ENCODE measurements at places on chromosomes 6 and 20.

GRCh38 chr6:157670466-157671186 is 152.4 kb upstream of the SNX9 start:
- DNase-seq, result peak; percentile 87

DNA sequence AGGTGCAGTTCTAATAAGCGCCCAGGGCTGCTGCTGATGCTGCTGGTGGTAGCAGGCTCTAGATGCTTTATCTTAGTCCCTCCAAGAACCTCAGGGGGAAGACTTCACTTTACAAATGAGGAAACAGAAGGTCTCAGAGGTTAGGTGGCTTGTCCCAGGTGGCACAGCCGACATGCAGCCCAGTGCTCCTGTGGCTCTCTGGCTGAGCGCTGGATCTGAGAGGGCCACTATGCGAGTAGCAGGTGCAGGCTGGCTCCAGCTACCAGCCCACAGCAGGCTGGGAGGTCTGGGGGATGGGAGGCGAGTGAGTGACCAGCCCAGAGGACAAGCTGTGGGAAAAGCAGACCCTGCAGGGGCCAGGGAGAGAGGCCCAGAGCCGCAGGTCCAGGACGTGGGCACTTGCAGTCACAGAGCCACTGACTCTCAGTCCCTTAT is 90.9 kb downstream of the PRND start:
- no peak for DNase-seq

- DNase-seq, result no peak
Observed at GRCh38 chr6:122709922-122710512, 69.5 kb upstream of the FABP7 start.

- DNase-seq, result no peak
Observed at GRCh38 chr6:109093732-109094415, 772 bp downstream of the SESN1 start.

GRCh38 chr6:44214307-44214706 is 2.4 kb upstream of the MYMX start:
- DNase-seq, result no peak

DNA sequence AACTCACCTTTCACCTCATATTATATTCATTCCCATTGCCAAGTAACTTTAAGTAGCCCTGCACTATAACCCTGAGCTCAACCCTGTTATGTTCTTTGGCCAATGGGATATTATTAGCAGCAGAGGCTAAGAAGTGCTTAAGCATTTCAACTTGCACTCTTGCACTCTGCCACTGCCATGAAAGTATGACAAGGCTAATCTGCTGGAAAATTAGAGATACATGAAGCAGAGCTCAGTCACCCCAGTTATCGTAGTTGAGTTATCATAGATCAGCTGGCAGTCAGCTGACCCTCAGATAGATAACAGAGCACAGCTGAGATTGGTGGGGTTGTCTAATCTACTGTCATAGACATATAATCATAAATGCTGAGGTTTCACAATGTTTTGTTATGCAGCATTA is 209.4 kb upstream of the RUNX2 start:
- DNase-seq, result no peak

GRCh38 chr6:11245381-11246256 is 13.2 kb upstream of the NEDD9 start:
- no peak for DNase-seq

GRCh38 chr6:167839343-167839742 is 12.6 kb downstream of the AFDN start:
- DNase-seq, result no peak

GRCh38 chr6:146345598-146345997 is 198.0 kb upstream of the RAB32 start:
- DNase-seq, result no peak

DNA sequence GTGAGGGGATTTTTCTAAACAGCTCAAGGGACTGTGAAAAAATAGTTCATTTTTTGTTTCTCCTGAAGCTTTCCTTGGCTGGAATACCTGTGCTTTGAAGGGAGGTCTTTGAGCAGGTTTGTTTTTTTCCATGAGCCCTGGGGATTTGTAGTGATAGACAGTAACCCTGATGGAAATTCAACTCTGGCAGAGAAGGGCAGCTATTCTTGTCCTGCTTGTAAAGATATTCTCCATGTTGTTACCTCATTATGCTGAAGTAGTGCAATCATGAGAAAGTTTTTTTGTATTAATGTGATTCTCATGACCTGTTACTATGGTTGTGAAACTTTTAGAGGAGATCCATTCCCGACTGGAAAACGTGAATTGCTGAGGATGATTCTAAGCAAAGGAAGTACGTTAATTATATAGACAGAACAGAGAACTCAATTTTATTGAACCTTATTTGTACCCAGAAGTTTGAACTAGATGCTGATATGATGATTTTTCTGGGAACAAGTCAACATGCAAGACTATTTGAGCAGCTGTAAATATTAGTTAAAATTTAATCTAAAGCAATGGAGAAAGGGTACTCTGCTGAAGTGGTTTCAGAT is 12.5 kb downstream of the UTRN start:
- DNase-seq, result no peak

- no peak for DNase-seq
Observed at GRCh38 chr6:169296170-169296569, 42.5 kb upstream of the THBS2 start.

GRCh38 chr20:37914672-37915433 is 11.9 kb downstream of the VSTM2L start:
- DNase-seq, result no peak

GRCh38 chr20:61940491-61940890 is 125.2 kb downstream of the TAF4 start:
- peak; percentile 63 for DNase-seq

DNA sequence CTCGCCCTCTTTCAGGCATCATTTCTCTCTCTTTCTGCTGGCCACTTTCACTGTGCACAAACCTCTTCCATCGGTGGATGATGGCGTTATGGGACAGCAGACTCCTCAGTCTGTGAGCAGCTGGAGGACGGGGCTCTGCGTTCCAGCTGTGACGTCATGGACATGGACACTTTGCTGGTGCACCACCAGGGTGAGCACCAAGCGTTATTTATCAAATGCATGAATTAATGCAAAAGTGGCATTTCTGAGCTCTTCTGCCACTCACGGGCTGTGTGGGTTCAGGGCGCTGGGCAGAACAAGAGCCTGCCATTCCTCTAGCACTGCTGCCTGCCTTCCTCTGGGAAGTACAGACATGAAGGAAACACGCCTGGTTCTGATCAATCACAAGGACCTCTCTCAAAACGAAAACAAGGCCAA is 82.9 kb upstream of the MPC1 start:
- no peak for DNase-seq

GRCh38 chr6:161233986-161234661 is 39.7 kb downstream of the AGPAT4 start:
- DNase-seq, result peak; percentile 95

- DNase-seq, result no peak
Observed at GRCh38 chr6:149513915-149514314, 29.1 kb upstream of the ZC3H12D start.

GRCh38 chr6:64146876-64147275 is 511.3 kb downstream of the PHF3 start:
- no peak for DNase-seq

DNA sequence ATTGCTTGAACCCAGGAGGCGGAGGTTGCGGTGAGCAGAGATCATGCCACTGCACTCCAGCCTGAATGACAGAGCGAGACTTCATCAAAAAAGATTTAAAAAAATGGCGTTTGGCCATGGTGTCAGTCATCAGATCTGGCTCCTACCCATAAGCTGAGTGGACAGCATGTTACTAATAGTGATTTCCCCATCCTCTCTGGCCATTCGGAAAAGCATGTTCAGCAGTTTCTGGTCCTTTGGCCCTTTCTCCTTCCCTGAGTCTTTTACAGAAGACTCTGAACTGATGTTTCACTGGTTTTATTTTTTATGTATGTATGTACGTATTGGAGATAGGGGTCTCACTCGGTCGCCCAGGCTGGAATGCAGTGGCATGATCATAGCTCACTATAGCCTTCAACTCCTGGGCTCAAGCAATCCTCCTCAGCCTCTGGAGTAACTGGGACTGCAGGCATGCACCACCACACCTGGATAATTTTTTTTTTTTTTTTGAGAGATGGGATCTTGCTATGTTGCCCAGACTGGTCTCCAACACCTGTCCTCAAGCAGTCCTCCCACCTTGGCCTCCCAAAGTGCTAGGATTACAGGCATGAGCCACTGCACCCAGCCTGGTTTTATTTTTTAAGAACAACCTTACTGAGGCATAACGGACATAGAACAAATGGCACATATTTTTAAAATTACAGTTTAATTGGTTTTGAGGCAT is 84.2 kb upstream of the CNKSR3 start:
- DNase-seq, result no peak

GRCh38 chr6:5681480-5681879 is 325.2 kb downstream of the NRN1 start:
- DNase-seq, result no peak

- DNase-seq, result no peak
Observed at GRCh38 chr6:61606500-61606899, 679.5 kb downstream of the KHDRBS2 start.

- DNase-seq, result no peak
Observed at GRCh38 chr20:41242352-41242751, 75.2 kb downstream of the ZHX3 start.

DNA sequence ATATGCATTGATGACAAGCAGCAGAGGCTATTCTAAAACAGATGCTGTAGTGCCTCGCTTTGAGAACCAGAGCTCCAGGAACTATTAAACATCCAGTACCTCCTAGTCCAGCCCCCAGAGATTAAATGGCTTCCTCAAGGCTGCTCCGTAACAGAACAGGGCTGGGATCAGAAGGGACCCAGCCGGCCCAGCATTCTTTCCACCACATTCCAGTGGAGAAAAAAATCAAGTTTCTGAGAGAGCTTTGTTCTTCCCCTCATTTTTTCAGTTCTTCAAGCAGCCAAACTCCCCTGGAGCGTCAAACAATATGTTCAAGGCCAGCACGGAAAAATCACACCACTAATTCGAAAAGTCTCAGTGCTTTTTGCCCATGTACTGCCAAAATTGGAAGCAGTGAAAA is 5.8 kb upstream of the STMND1 start:
- no peak for DNase-seq

DNA sequence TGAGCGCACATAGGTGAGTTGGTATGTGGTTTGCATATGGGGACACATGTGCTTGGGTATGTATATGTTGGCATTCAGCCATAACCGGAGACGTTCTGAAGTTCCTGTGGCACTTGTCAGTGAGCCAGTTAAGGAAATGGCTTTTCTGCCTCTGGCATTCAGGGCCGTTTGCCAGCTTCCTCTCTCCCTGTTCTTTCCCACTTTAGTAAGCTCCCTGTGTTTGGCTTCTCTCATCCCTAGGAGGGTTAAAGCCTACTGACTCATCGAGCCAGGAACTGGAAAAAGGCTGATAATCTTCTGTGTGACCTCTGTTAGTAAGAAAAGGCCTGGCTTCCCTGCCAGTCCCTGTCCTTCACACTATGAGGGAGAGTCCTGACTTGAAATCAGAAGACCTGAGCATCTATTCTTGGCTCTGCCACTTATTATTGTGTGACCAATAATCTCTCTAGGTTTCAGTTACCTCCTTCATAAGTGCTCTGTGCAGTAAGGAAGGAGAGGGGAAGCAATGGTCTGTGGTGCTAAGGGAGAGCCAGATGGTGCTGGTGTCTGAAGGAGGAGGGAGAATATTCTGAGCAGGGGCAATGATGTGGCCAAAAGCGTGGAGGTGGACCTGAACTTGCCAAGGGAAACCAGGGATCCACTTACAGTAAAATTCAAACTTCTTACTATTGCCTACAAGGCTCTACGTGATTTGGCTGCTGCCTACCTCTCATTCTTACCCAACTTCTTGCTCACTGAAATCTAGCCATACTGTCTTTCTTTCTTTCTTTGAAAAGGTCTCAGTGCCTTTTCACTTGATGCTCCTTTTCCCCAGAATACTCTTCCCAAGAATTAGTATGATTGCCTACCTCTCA is 31.4 kb downstream of the ACSS2 start:
- no peak for DNase-seq

DNA sequence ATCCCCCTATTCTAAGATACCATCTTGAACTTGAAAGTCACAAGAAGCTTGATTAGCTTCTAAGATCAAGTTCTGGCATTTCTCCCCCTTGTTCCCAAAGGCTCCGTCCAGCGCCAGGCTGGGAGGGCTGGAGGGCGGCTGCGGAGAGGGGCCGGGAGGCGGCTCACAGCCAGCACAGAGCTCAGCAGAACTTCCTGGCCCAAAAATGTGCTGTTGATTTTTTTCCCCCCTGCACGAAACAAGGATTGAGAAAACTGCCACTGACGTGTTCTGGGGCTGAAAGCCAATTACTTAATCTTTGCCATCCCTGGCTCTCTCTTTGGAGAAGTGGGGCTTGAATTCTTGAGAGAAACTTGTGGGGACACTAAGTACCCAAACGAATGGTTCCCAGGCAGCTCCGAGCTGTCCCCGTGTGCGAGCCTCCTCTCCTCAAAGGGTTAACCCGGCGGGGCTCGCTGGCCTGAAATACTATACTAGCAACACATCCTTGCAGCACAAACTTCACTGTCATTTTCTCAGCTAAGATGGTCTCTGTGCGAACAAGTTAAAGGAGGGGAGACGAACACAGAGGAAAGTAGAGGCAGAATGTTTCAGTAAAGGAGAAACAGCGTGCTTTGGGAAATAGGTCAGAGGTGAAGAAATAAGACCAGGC is 452 bp downstream of the TRAF3IP2 start:
- DNase-seq, result peak; percentile 94
